A673 (cell line): ENCODE measurements at places on chromosomes 16 and 17. TPM values are rescaled to one million over a fixed set of nuclear protein-coding genes. Genes with fewer than 3 reads are reported as not detected.

The KRT25 gene
- total RNA-seq: 0.28 and 0.42 TPM in 2 replicates

DNA sequence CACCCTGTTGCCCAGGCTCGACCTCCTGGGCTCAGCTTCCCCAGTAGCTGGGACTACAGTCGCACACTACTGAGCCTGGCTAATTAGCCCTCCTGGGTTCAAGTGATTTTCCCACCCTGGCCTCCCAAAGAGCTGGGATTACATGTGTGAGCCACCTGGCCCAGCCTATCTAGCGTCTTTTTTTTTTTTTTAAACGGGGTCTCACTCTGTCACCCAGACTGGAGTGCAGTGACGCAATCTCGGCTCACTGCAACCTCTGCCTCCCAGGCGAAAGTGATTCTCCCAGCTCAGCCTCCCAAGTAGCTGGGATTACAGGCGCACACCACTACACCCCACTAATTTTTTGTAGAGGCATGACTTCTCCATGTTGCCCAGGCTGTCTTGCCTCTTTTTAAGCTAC lies 33.3 kb downstream of the GLG1 start:
- no peak for DNase-seq

- no peak for DNase-seq
Observed at GRCh38 chr16:12254566-12254965, 278.0 kb downstream of the SNX29 start.

DNA sequence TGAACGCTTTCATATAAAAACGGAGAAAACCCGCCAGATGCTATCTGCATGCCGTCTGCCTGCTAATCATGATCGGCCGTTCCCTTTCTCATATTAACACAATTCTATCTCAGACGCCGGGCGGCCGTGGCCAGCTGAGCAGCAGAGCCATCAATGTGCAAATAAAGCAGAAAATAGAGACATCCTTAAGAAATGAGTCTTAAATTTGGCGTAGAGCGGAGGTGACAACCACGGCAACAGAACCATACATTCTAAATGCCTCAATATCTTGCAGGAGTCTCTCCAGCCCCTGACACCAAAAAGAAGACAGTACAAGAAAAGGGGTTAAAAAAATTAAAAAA lies 2.7 kb upstream of the IRX5 start:
- peak; percentile 49 for DNase-seq

DNA sequence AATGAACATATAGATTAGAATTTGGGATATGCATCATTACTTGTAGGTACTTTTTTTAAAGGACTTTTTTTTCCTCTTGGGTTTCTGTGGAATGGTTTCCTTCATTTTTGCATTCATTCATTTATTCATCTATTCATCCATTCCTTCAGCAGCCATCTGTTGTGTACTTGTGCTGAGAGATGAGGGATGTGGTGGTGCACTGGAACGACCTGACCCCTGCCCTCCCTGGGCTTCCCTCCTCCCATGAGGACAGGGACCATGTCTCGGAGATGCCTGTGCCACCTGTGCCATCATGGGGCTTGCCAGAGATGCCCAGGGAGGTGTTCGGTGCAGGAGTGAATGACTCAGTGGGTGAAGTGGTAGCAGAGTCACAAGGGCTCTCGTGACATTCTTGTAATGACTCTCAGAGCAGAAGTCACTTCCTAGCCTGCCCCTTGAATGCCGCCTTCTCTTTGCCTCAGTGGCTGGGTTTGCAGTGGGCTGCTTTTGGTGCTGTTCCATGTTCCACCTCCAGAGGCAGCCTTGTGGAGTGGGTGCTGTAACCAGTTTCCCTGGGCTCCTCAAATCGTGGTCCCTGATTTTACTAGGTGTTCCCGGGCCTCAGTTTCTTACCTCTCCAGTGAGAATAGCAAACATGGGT lies 43.9 kb downstream of the CLEC16A start:
- DNase-seq: no peak

GRCh38 chr16:80993307-80993706 lies 13.4 kb downstream of the CMC2 start:
- DNase-seq: peak; percentile 41

DNA sequence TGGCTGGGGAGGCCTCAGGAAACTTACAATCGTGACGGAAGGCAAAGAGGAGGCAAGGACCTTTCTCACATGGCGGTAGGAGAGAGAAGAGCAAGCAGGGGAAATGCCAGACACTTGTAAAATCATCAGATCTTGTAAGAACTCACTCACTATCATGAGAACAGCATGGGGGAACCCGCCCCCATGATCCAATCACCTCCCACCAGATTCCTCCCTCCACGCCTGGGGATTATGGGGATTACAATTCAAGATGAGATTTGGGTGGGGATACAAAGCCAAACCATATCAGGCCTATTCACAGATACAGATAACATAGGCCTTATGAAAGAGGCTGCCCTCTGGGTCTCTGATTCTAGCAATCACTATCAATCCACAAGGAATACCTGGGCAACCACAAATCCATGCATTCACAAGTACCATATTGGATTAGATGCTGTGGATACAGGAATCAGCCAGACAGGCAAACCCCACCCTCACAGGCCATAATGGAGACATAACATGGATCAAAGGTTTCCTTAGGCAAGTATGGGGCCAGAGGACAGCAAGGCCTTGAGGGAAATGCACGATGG lies 284.9 kb downstream of the SOX9 start:
- no peak for DNase-seq

The KCNJ16 gene
- total RNA-seq: not detected in 2 replicates

GRCh38 chr16:61677776-61678175 lies 358.5 kb downstream of the CDH8 start:
- DNase-seq: no peak

The KRTAP3-2 gene
- total RNA-seq: not detected in 2 replicates

The NEK8 gene
- total RNA-seq: 3.9 and 4.2 TPM in 2 replicates

- no peak for DNase-seq
Observed at GRCh38 chr17:78281249-78281845, 49.9 kb downstream of the TMEM235 start.

DNA sequence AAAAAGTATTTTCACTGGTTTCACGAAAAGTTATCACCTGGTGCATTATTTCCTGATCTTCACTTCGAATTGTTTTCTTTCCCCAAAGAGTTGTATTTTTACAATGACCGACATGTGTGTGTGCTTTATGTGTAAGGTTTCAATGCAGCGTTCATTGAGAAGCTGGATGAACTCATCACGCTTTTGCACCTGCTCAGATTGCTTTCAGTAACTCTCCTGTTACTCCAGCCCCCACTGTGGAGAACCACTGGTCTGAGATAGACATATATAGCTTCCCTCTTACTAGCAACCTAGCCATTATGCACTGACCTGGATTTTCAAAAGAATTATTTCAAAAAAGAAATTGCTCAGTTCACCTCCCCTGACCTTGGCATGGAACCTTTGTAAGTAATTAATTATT lies 178.3 kb upstream of the CHMP6 start:
- DNase-seq: no peak

- no peak for DNase-seq
Observed at GRCh38 chr17:74994440-74994839, 7.0 kb downstream of the CDR2L start.

GRCh38 chr17:30495586-30495985 lies 18.4 kb downstream of the GOSR1 start:
- peak; percentile 14 for DNase-seq

GRCh38 chr17:38710985-38711384 lies 5.9 kb downstream of the MLLT6 start:
- no peak for DNase-seq

The HAS3 gene
- 0.49 and 0.72 TPM in 2 replicates for total RNA-seq

The WNT9B gene
- not detected in 2 replicates for total RNA-seq

GRCh38 chr17:28575126-28575795 lies 1.4 kb downstream of the ALDOC start:
- DNase-seq: no peak

GRCh38 chr17:6574687-6575595 lies 18.6 kb upstream of the PITPNM3 start:
- DNase-seq: no peak

DNA sequence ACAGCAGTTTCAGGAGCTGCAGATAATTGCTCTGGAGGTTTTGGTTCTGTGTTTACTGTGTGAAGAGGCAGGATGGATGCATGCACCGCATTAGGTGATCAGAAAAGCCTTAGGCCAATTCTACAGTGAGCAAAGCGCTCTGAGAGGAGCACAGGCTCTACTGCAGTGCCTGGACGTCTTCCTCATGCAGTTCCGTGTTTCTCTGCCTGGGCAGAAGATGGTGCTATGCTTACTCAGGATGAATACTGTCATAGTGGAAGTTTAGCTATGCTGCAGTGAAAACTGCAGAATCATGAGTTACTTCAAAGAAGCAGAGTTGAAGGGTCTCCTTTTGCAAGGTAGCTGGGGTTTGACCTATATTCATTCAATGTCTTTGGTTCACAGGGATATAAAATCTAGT lies 1012.4 kb downstream of the KCNJ18 start:
- no peak for DNase-seq

GRCh38 chr17:74573169-74573568 lies 5.9 kb upstream of the CD300H start:
- DNase-seq: no peak

DNA sequence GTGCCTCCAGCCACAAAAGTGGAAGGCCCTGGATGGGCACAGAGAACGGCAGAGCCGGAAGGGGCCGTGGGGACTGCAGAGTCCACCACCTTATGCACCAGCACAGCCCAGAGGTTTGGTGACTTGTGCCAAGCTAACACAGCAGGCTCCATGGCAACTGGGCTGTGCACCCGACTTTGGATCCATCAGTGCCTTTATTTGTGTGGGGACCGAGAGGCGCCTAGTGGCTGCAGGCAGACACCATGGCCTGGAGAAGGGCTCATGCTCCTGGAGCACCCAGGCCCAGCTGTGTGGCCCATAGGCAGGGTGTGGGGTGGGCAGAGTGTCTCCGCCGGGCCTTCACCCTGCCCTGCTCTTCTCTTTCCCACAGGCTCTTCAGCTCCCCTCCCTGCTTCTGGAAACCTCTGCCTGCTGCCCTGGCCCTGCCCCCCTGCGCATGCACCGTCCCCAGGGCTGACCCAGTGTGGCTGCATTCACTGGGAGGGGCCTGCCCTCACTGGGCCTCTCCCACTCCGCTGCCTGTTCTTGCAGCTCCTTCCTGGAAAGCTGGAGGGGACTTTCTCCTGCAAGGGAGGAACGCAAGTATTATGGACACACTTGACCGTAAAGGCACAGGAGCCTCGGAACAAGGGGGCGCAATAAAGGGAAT lies 10.1 kb downstream of the C16orf90 start:
- no peak for DNase-seq

DNA sequence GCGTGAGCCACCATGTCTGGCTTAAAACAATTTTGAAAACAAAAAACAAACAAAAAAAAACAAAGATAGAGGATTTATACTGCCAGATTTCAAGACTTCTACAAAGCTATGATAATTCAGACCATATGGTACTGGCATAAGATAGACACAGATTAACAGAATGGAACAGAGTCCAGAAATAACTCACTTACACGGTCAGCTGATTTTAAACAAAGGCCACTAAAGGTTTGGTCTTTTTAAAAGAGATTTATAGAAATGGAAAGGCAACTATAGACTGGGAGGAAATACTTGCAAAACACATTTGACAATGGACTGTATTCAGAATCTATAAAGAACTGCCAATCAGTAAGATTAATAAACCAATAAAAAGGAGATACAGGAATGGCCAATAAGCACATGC lies 48.6 kb upstream of the MNT start:
- peak; percentile 28 for DNase-seq

DNA sequence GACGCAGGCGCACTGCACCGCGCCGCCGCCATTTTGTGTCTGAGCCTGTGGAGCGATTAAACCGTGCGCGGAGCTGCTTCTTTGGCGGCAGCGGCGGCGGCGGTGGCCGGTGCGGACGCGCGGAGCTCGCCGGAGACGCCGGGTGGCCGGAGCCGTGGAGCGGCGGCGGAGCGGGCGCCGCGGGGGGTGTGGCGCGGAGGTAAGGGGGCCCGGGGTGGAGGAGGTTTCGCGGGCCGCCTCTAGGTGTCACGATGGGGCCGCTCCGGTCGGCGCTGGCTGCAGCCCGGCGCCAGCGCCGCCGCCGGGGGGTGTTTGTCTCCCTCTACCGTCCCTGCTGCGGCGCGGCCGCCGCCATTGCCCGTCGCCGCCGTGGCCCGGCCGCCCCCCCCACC lies at the start of gene CTCF:
CTCF (plus strand) TSS at position 1 of the 392 bp plus-strand sequence. CDS start 48,307 bp downstream, outside the sequence.
- DNase-seq: peak; percentile 90

DNA sequence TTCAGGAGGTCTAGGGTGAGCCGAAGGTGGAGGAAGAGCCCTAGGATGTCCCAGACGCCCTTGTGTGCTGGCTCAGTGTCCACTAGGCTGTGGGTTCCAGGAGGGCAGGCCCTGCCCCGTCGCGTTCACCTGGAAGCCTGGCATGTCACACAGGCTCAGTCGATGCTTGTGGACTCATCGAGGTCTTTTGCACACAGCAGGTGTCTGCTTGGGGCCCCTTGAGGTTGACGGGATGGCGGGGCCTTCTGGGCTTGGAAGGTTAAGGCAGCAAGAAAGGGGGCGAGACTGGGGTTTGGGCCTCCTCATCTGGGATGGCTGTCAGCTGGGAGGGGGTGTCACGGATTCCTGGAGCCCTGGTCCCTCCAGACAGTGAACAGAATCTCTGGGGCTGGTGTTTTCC lies 1.9 kb downstream of the RAP1GAP2 start:
- no peak for DNase-seq

- DNase-seq: peak; percentile 96
Observed at GRCh38 chr16:90022209-90023077, 3.2 kb upstream of the DBNDD1 start.

DNA sequence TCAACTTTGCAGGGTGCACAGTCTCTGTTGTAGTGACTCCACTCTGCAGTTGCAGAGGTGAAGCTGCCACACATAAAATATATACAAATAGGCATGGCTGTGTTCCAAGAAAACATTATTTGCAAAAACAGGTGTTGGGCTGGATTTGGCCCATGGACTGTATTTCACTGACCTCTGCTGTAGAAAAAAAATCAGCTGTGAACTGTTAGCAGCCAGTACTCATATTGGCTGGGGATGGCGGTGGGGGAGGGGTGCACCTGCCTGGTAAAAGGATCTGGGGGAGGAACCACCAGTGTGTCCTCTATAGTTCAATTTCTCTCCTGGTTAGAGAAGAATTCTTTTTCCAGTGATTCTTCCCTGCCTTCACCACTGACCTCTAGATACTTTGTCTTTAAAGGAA lies 50.0 kb downstream of the SHISA9 start:
- DNase-seq: no peak

- no peak for DNase-seq
Observed at GRCh38 chr16:47624563-47624962, 163.4 kb downstream of the PHKB start.

The CAVIN1 gene
- 16.6 and 19.9 TPM in 2 replicates for total RNA-seq

The FOXF1 gene
- not detected in 2 replicates for total RNA-seq

The PDE6G gene
- total RNA-seq: 0.43 and 0.52 TPM in 2 replicates

- peak; percentile 86 for DNase-seq
Observed at GRCh38 chr17:61410141-61411010, 10.7 kb downstream of the TBX2 start.

DNA sequence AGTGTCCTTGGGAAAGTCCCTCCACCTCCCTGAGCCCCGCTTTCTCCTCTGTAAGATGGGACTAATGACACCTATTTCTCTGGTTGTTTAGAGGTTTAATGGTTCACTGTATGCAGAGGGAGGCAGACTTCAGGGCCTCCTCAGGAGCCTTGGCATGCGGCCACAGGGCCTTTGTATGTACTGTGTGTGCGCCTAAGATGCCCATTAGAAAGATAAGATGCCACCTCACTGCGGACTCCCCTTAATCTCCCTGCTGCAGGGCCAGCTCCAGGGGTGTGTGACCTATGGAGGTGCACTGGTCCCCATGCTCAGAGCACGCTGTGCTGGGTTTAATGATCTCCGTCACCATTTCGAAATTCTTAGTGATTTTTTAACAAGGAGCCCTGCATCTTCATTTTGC lies 59.3 kb downstream of the TMEM235 start:
- no peak for DNase-seq
